NCI-H1417 treated with DMSO at 0.1 percent for 48 hours (cell line): ENCODE measurements at places on chromosomes 6 and 20.
A peak's percentile ranks its signal among the peaks of the same experiment; 100 is the strongest.

DNA sequence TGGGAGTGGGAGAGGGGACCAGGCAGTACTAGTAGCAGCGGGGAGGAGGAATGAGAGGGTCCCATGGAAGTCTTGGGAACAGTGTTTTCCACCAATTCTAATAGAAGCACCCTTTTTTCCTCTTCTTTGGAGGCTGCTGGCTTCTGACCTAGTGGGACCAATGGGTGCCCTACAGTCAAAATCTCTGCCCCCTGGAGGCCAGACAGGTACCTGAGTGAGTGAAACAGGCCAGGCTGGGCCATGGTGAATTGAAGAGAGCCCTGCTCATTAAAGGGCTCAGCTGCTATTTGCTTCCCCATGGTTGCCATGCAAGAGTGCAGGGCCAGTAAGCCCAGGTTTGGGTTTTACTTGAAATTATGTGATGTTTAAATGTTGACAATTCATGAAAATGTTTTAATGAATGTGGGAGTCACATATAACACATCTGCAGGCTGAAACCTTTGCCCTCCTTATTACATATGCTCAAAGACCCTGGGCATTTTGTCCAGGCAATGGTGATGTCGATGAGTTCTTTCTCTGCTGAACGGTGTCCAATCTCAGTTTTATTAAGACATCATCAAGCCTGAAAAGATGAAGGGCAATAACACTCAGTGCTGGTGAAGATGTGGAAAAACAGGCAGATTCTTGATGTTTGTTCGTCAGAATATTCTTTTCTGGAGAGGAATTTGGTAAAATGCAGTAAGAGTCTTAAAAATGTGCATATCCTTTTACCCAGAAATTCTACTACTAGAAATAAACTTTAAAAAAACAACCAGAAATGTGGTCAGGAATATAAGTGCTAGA lies 42.3 kb upstream of the OCSTAMP start:
- DNase-seq = no peak

GRCh38 chr20:51121901-51122412 lies 99.0 kb upstream of the KCNG1 start:
- no peak for DNase-seq

DNA sequence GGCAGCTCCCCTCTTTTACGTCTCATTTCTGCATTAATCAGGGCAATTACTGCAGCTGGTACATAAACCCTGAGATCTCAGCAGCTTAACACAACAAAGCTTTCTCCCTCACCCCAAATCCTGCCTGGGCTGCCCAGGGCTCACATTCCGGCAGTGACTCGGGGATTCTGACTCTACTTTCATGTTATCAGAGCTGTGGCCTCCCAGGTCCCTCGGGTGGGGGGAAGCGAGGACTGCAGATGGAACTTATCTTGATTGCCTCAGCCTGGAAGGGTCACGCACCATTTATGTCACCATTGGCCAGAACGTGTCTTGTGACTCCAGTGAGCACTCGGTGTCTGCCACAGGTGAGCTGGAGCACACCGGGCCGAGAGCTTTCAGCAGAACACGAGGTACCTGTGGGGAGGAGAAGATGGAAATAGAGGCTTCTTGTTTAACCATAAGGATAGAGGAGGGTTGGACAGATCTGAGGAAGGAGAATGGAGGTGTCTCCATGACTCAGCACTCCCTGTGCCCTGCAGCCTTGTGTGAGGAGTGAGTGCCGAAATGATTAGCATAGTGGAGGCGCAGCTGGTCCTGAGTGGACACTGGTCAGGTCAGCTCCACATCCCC lies 88.5 kb upstream of the EXOC2 start:
- no peak for DNase-seq

DNA sequence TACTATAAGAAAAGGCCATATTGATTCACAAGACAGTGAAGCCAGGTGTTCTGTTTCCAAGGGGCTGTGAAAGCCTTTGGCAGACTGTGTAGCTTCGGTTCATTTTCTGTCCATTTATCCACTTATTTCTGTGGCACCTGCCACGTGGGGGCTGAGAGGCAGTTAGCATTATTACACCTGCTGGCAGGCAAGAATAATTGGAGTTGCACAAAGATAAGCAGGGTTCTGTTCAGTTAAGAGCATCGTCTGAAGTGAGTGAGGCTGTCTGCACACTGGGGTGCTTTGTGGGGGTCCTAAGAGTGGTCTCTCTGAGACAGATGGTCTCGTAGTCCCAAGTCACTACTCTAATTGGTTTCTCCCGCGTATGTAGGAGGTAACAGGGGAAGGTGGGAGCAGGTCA lies 60.6 kb upstream of the CCN6 start:
- DNase-seq = peak; percentile 51

DNA sequence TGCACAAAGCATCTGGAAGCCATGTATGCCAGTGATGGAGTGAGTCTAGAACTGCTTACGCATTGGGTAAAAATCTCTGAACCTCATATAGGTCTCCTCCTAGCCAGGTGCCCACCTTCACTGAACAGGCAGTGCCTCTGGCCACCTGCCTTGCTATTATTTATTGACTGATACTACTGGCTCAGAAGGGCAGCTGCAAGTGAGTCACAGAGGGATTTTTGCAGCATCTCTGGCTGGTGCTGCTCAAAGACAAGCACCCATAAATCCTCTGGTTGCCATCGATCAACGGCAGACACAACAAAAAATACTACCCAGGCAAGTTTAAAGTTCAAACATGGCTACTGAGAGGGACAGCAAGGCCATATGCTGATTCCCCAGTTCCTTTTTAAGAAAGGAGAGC lies 279.4 kb downstream of the UBE3D start:
- DNase-seq = no peak

GRCh38 chr20:62628691-62629090 lies 13.6 kb upstream of the SLCO4A1 start:
- DNase-seq = no peak

DNA sequence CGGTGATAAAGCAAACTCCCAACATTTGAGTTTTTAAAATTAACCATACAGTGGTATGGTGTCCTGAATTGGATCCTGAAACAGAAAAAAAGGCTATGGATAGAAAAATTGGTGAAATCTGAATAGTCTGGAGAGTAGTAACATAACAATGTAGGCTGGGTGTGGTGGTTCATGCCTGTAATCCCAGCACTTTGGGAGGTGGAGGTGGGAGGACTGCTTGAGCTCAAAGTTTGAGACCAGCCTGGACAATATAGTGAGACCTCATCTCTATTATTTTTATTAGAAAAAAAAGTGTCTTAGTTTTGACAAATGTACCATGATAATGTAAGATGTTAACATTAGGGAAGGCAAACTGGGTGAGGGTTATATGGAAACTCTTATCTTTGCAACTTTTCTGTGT lies 11.0 kb downstream of the EEF1A1 start:
- DNase-seq = no peak

GRCh38 chr6:167744681-167745669 lies 81.7 kb upstream of the AFDN start:
- no peak for DNase-seq
